Hematopoietic multipotent progenitor cell treated with erythropoietin and hydrocortisone succinate and interleukin-3 and kit ligand, for 8 days (in vitro differentiated cells): ENCODE measurements at places on chromosomes 7 and 10.

- no peak for DNase-seq
Observed at GRCh38 chr10:60134548-60134947, 228.2 kb upstream of the CCDC6 start.

GRCh38 chr7:91491868-91492267 is 227.6 kb downstream of the FZD1 start:
- no peak for DNase-seq

- peak; percentile 76 for DNase-seq
Observed at GRCh38 chr10:63217120-63217605, 84.0 kb downstream of the NRBF2 start.

DNA sequence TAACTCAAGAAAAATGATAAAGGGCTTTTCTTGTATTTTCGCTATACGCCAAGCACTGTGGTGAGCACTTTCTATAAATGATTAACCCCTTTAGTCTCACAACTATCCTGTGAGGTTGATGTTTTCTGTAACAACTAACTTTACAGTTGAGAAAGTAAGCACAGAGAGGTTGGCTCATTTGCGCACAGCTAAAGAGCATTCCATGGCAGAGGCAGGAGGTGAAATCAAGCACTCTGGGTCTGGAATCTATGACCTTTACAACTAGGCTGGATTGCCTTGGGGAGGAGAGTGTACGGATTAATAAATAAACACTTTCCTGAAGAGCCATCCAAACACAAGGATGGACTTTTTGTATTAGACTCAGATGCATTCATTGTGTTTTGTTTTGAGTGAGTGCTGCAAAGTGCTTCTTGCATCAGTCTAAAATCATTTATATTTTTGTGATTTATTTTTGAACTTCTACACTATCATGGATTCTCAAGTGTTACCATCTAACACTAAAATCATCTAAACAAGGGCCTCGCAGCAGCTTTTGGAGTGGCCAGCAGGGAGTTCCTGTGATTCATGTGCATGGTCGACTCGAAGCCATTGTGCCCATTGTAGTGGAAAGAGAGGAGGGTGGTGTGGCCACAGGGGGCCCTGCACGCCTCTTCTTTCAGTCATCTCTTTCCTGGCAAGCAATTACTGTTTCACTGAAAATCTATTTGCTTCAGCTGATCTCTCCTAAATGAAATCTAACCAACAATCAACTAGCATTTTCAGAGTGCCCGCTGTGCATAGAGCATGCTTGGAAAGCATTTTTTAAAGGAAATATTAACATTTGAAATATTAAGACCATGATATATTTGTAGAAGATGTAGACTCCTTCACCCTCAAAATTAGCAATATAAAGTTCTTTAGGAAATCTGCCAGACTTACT is 633.4 kb upstream of the COBL start:
- no peak for DNase-seq

GRCh38 chr10:110067960-110068770 is 60.4 kb downstream of the ADD3 start:
- peak; percentile 95 for DNase-seq
